ENCODE measurements at places on chromosomes 13 and 19. TPM values are rescaled to one million over a fixed set of nuclear protein-coding genes. Genes with fewer than 3 reads are reported as not detected.

Gene STARD13
- total RNA-seq: 16.4 TPM

Gene SERTAD3
- total RNA-seq: 38.3 TPM

GRCh38 chr19:35975608-35976214, 19.3 kb upstream of the SDHAF1 start:
- DNase-seq: no peak

DNA sequence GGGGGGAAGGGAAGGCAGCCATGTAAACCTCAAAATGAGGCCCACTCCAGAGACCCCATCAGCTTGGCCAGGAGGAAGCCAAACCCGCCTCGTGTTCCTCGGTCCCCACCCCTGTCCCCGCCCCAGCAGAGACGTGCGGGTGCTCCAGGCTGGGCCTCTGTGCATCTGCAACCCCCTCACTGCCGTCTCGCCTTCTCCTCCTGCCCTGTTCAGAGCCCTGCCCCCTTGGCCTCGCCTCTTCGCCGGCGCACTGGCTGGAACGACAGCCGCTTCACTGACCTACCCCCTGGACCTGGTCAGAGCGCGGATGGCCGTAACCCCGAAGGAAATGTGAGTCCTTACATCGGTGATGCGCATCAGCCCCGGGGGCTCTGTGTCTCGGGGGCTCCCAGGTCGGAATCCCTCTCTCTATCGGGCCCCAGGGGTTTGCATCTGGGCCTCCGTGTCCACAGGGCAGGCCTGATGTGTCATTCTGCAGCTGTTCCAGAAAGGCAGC, 32.2 kb downstream of the TMEM161A start:
- no peak for DNase-seq

- DNase-seq: no peak
Measured at GRCh38 chr13:110329798-110330461, 22.8 kb downstream of the COL4A2 start.

Gene NLRP4
- not detected for total RNA-seq

GRCh38 chr13:112083971-112084370, 17.0 kb downstream of the SOX1 start:
- no peak for DNase-seq

GRCh38 chr13:100300243-100300642, 211.3 kb downstream of the PCCA start:
- no peak for DNase-seq

DNA sequence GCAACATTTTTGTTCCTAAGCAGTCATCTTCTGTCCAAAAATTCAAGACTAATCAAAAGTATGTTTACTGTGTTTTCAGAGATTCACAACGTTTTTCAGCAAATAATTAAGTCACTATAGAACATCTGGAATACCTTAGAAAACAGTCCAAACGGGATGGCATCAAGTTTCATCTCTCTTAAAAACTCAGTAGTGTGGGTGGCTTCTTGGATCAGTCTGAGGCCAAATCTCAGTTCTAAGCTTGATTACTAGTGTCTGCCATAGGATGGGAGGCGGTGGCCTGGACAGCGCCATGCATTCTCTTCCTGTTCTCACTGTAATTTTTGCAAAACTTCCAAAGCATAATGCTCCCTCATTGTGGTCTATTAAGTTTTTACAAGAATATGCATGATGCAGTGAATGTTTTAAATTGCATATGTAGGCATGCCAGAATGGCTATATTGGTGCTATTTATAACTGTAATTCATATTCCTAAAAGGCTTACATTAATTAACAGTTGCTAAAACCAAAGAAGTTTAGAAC, 37.1 kb downstream of the ANKRD10 start:
- no peak for DNase-seq

- no peak for DNase-seq
Measured at GRCh38 chr19:19482809-19483596, 32.3 kb downstream of the TSSK6 start.

Gene NLRP9
- not detected for total RNA-seq

- no peak for DNase-seq
Measured at GRCh38 chr19:48248081-48248833, 7.5 kb downstream of the CARD8 start.

Measured in MG63 (cell line).